ENCODE measurements at places on chromosomes 12 and 14. TPM values are rescaled to one million over a fixed set of nuclear protein-coding genes. Genes with fewer than 3 reads are reported as not detected.
A peak's percentile ranks its signal among the peaks of the same experiment; 100 is the strongest.

GRCh38 chr14:96038920-96039632, at the start of gene C14orf132:
C14orf132 (plus strand) TSS chr14:96039362; CDS start chr14:96039501, 139 bp downstream.
- DNase-seq, result peak; percentile 43

The CPNE6 gene
- total RNA-seq, result not detected

GRCh38 chr12:59382282-59383078, 213.3 kb upstream of the SLC16A7 start:
- DNase-seq, result no peak

The IKZF4 gene
- total RNA-seq, result 1.1 TPM

DNA sequence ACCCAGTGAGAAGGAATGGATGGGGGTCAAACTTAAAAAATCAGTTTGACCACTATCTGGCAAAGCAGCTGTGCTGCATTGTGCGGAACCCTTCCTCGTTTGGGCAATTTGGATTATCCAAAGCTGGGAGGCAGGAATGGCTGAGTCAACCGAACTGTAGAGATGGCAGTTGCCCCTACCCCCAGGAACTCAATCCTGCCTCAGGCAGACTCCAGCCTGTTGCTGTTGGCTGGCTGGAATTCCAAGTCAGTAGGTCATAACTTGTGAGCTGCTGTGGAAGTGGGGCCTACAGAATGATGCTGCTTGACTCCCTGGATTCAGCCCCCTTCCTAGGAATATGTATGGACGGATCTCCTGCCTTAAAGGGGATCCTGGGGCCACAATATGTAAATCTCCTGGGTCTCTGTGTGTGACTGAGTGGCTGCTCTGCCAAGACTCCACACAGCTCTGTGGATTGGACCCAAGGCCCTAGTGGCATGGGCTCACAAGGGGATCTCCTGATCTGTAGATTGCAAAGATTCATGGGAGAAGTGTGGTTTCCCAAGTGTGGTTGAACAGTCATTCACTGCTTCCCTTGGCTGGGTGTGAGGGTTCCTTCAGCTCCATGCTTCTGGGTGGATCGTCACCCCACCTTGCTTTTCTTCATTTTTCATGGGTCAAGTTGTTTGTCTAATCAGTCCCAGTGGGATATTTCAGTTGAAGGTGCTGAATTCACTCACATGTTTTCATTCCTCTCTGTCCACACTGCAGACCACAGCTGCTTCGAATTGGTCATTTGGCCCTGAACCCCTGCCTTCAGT, 19.2 kb downstream of the LUM start:
- DNase-seq, result peak; percentile 86

The ACOT4 gene
- total RNA-seq, result 2.1 TPM

DNA sequence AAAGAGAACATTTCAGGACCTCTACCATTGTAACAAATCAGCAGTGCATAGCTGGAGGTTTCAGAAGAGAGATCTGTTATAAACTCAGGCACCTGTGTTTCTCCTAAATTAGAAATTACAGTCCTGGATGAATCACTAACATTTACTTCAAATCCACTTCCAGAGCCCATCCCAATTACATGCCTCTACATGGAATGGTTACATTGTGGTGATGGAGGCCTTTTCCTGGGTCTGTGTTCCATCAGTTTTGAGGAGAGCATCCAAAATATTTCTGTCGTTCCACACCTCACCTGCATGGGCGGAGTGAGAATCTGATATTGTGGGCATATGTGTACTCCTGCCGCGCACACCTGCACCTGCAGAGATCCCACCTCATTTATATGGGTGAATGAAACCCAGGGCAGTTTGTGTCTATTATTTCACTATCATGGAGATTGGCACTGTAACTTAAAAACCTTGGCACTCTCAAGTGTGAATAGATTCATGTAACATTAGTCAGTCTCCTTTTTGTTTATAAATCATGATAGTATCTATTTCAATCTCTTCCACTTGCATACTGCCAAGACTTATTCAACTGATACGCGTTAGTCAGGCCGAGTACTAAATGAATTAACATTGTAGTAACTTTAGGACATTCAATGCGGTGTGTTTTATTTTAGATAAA, 215.1 kb upstream of the FAR2 start:
- no peak for DNase-seq

DNA sequence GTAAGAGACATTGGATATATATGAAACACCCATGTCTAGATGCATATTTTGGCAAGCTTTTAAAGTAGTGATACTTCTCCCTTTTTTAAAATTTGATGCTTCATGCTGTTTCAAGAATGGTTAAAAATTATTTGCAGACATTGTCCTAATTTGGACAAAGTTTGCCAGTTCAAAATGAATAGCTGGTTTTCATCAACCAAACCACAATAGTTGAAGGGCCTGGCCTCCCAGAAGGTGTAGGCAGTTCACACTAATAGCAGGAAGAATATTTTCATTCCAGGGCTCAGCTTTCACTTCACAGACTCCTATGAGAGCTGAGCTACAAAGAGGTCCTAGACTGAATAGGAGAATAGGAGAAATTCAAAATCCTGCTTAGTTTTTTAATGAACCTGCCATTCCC, 78.7 kb downstream of the STXBP6 start:
- DNase-seq, result no peak

The AICDA gene
- not detected for total RNA-seq

- peak; percentile 18 for DNase-seq
Measured at GRCh38 chr14:89504602-89505313, 87.7 kb upstream of the FOXN3 start.

DNA sequence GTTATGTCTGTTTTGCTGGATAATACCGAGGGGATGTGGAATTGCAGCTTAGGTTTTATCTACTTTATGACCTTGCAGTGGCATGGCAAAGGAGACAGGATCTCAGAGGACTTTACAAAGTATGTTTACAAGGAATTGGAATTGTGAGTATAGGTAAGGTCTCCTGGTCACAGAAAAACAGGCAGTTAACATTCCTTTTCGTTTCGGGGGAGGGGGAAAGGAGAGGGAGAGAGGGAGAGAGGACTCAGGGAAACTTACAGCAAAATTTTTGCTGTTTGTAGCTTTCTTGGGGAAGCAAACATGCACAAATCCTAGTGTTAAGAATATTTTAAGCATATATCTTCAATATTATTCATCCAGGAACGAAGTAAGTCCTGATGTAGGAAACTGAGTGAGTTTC, 590.5 kb upstream of the LRFN5 start:
- DNase-seq, result no peak

GRCh38 chr12:114408471-114408885, 2.5 kb upstream of the TBX5 start:
- DNase-seq, result no peak

DNA sequence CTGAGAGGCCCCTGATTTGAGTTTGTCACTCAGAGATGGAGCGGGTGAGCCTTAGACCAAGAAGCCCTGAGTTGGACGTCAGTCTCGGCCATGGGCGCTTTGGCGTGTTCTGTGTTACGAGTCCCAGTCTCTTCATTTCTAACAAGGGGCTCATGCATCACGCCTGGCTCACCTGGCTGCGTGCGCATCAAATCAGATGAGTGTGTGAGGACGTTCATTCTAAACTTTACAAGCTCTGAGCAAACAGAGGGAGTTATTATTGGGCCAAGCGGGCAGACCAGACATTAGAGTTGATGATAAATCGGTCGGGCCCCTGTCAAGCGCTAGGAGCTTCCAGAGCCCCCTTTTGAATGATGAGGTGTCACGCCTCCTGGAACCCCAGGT, 117.2 kb downstream of the CALM1 start:
- DNase-seq, result no peak

DNA sequence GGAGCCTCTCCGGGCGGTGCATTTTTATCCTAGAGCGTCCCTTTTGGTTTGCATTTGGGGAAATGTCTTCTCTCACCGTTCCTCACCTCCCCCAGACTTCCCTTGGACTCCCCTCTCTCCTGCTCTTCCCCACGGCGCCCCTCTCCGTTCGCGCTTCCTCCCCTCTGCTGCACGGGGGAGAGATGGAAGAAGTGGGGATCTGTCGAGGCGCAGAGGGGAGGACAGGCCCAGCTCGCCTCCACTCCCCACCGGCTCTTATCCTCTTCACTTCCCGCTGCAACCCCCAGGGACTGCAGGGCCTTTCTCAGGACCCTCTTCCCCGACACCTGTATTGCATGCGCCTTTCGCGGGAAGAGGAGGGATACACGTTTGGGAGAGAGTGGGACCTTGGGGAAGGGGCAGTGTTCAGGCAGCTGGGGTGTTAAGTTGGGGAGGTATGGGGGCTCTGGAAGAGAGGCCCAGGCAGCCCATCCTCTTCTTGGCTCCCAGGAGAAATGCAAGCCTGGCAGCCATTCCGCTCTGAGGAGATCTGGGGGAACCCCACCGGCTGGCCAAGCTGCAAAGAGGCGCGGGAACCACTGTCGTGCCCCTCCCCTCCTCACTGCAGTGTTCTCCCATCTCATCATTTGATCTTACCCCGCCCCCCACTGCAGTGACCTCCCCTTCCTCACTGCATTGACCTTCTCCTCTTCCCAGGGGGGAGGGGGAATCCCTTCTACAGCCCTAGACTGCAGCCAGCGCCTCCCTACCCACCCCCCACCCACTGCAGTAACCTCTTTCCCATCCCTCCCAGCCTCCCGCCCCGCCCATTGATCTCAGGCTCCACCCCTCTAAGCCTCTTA, 788 bp downstream of the ENO2 start:
- no peak for DNase-seq

GRCh38 chr14:38693423-38693822, 409.6 kb downstream of the SEC23A start:
- no peak for DNase-seq

DNA sequence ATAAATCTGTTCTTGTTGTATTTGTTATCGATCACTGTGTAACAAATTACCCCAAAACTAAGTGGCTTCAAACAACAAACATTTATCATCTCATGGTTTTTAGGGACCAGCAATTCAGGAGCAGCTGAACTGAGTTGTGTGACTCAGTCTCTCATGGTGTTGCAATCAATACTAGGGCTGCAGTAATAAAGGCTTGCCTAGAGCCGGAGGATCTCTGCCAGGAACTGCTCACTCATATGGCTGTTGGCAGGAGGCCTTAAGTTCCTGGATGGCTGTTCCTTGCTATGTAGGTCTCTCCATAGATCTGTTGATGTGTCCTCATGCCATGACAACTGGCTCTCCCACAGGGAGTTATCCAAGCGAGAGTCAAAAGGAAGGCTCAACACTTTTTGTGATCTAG, 3.8 kb upstream of the PSMC6 start:
- DNase-seq, result no peak

DNA sequence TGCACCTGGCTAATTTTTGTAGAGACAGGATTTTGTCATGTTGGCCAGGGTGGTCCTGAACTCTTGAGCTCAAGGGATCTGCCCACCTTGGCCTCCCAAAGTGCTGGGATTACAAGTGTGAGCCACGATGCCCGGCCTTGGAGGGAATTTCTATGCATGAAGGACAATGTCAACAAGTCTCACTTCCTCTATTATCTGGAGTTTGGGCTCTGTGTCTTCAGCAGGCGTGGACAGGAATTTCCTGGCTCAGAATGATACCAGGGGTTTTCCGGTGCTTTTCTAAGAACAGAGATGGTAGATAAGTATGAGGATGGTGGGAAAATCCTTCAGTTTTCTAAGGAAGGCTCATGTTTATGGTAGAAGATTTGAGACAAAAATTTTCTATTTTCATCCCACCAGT, 75.0 kb upstream of the CCDC60 start:
- no peak for DNase-seq

GRCh38 chr14:37665479-37665878, 70.0 kb downstream of the TTC6 start:
- no peak for DNase-seq

GRCh38 chr12:66623455-66623854, 55.4 kb downstream of the GRIP1 start:
- no peak for DNase-seq

GRCh38 chr12:49276304-49277290, 11.7 kb downstream of the TUBA1C start:
- no peak for DNase-seq

The NTS gene
- total RNA-seq, result not detected

GRCh38 chr14:54902143-54902520, 494 bp downstream of the GCH1 start:
- DNase-seq, result peak; percentile 41

DNA sequence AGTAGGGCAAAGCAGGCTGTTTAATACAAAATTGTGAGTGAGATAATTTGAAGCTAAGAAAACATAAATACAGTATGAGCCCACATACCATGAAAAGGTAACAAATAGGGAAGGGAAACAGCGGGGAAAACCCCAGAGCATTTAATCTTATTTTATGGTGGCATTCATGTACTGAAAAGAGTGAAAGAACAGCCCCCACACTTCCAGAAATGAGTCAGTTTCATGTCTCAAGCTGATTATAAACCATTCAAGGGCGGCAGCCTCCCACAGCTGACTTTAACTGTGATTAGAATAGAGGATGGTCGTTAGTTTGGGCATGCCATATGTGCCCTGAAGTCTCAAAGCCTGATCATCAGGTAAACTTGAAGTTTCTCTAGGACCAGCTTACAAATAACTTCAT, 64.5 kb downstream of the FOXG1 start:
- DNase-seq, result no peak

DNA sequence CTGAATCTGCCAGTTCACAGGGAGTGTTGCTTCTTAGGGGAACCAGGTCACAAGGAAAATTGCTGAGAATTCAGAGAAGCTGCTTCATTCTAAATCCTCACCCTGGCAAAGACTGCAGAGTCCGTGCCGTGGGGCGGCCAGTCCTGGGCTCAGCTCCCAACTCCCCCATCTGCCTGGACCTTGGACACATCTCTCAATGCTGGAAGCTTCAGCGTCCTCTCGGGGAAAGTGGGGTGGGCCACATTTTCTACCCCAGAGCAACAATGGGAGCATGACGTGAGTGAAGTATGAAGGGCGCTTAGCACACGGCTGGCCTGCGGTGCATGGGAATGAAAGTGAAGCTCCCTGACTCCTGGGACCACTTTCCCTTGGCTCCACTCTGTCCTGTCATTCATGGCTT, 31.2 kb downstream of the HVCN1 start:
- DNase-seq, result no peak

- no peak for DNase-seq
Measured at GRCh38 chr12:95551305-95551704, at the start of gene USP44. USP44 (minus strand) TSS chr12:95551476; CDS start chr12:95534256, 17,220 bp downstream.

- DNase-seq, result no peak
Measured at GRCh38 chr14:95291859-95292542, 27.7 kb downstream of the CLMN start.

DNA sequence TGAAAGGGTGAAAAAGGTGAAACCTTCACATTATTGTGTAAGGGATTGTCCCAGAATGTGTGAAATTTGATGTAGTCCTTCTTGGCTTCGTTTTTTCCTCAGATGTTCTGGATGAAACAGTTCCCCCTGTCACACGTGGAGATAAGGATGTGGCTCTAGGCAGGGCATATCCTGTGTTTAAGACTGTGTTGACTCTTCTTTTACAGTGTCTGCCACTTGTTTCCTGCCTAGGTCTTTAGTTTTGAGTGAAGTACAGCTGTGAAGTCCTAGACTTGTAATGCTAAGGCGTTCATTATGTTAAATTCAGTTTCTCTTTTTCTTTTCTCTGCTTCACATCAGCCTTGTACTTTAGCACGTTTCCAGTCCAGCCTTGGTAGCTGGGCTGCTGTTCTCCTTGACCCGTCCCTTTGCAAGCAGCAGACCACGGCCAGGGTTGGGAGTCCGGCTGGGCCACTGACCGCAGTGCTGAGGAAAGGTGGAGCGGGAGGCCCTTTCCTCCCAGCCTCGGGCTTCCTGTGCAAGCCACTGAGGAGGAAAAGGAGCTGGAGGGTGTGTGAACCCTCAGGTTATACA, 59.1 kb downstream of the RASSF3 start:
- no peak for DNase-seq

All from SJSA1 (cell line).